ENCODE measurements at places on chromosomes 2 and 18.

- DNase-seq, result no peak
These were observed 4.4 kb downstream of the ACTG2 start for GRCh38 chr2:73897240-73897583.

- no peak for DNase-seq
These were observed 119.0 kb upstream of the ZFP36L2 start for GRCh38 chr2:43345391-43345813.

DNA sequence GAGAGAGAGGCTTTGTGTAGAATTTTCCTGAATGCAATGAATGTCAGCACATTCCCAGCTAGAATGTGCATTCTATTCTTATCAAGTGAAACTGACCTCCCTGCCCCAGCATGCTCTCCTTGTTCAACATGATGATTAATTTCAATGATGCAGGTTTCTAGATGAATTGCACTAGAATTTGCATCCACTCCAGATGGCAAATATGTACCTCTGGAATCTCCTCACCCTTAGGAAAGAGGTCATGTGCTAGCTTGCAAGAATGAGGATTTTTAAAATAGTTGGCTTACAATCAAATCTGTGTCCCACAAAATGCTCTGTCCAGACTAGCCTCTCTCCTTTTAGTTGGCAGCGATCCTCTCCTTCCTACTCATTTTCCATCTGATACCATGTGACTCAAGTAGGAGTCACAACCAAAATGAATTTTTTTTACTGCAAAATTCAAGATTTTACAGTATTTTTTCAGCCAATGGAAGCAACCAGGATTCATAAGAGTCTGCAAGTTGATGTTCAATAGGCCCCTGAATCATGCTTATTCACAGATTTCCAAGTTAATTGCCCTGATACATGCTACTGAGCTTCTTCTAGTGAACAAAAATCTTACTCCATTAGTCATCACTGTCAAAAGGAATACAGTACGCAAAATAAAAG, 21.0 kb upstream of the STAT4 start:
- no peak for DNase-seq

- no peak for DNase-seq
These were observed 104.5 kb downstream of the MMADHC start for GRCh38 chr2:149483004-149483605.

GRCh38 chr18:23619388-23619881, 33.1 kb upstream of the NPC1 start:
- no peak for DNase-seq

DNA sequence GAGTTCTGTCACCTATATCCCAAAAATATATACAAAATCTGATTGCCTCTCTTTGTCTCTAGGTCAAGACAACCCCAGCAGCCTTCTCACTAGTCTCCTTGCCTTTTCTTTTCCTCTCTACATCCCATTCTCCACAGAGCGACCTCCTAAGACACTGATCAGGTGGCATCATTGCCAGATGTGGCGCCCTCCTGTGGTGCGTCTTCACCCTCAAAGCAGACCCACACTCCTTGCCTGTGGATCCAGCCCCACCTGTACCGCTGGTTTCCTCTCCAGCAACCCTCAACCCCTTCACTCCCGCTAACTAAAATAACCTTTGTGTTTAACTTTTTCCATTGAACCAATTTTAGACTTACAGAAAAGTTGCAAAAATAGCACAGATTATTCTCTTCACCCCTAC, 273.3 kb downstream of the GLI2 start:
- DNase-seq, result no peak

DNA sequence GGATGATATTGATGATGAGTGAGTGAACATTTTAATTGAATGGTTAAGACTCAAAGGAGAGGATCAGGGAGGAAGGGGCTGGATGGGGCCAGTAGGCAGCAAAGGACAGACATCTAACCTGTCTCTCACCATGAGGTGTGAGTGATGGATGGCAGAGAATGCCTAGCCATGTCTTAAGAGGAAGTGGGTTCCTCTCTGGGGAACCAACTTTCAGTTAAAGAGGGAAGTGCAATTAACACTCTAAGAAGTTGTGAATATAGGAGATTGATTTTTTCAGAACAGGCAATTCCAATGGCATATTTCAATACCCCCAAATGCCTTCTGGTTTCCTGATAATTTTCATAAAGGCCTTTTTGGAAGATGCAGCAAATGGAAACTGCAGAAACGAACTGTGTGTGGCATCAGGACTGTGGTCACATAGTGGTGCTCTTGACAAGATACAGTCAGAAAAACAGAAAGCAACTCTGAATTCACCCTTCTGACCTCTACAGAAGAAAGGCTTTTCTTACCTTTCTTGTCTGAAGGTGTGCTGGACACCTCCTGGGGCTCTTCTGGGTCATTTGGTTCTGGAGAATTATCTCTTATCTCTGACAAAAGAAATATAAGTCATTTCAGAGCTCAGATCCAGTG, 10.2 kb downstream of the SP110 start:
- DNase-seq, result no peak

GRCh38 chr2:12277241-12278034, 439.3 kb upstream of the TRIB2 start:
- DNase-seq, result no peak

DNA sequence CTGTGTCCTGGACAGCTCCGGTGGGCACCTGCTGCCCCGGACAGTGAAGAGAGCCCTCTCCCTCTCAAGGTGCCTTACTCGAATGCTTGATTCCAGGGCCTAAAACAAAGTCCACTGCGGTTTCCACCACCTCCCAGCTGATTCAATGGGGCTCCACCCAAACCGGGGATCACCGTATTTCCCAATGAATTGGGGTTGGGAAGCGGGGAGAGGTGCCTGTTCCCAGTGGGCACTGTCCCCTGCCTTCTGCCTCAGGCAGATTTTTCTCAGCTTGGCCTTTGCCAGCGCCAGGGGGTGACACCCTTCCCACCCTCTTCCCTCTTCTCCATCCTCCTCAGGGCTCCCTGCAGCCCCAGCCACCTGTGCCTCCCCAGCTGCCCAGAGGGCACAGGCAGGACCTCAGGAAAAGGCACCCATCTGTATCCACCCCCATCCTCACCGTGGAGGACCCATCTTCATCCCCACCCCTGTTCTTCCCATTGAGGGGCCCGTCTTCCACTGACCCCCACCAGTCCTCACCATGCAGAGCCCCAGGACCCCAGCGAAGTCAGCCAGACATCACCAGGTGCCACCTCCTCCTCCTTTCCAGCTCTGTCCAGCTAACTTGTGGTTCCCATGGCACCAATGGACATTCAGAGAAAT, 66.7 kb upstream of the HPCAL1 start:
- DNase-seq, result no peak

DNA sequence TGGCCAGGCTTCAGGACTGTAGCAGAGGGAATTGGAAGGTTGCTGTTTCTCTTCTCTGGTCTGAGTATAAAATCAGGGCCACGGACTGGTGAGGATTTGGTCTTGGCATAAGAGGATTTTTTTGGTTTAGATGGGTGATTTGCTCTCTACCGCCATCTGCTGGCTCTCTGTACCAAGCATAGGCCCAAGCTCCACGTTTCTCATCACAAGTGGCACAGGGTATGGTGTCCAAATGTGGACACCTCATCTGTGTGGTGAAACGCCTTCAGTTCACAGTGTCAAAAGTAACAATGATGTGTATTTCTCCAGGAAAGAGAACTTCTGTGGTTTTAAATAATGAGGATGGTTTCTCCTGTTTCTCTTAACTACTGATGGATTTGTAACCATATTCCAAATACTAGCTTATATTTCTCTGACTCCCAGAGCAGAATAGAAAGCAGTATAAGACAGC, 115.1 kb downstream of the EML6 start:
- peak; percentile 8 for DNase-seq

GRCh38 chr2:232838406-232838874, 31.6 kb upstream of the SNORC start:
- no peak for DNase-seq

DNA sequence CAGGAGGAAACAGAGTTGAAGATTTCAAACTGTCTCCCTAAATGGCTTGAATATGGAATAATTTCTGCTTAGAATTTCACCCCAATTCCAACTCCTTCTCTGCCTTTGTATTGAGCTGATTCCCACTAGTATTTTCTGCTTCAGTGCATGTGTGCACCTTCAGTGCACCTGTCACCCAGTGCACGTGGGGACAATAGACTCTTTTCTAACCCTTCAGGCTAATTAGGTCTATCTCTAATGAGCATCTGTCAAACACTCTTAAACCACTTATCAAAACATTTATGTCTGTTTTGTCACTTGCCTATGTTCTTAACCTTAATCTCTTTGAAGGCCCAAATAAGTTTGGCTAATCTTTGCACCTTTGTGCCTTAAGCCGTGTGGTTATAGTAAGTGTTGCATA, 232.0 kb upstream of the NETO1 start:
- DNase-seq, result peak; percentile 70

GRCh38 chr2:235661167-235661937, 167.5 kb downstream of the AGAP1 start:
- no peak for DNase-seq

DNA sequence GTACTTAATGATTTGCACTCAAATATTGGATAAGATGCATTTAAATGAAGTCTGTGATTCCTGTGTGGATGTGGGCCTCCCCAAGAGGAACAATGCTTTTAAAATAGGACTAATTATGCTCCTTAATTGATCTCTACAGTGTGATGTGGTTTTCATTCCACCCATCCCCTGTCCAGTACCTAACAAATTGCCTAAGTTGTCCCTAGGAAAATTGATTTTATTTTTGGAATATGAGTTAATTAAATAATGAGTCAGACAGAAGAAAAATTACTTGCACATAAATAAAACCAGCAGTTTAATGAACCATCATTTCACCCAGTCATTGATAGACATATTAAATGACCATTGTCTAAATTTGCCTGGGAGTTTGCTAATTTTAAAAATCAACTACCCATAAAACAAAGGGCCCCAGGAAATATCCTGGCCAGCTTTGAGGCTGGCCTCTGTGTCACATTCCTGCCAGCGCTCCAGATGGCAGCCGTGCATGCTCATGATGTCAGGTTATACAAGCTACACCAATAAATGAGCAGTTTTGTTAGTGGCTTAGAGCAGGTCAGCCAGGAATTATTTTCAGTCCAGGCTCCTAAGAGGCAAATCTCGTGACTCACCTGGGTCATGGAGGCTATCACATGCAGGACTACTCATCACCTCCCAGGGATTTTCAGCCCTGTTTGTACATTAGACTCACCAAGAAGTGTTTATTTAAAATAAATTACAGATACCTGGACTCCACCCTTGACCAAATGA, 31.9 kb downstream of the ABHD3 start:
- DNase-seq, result no peak

DNA sequence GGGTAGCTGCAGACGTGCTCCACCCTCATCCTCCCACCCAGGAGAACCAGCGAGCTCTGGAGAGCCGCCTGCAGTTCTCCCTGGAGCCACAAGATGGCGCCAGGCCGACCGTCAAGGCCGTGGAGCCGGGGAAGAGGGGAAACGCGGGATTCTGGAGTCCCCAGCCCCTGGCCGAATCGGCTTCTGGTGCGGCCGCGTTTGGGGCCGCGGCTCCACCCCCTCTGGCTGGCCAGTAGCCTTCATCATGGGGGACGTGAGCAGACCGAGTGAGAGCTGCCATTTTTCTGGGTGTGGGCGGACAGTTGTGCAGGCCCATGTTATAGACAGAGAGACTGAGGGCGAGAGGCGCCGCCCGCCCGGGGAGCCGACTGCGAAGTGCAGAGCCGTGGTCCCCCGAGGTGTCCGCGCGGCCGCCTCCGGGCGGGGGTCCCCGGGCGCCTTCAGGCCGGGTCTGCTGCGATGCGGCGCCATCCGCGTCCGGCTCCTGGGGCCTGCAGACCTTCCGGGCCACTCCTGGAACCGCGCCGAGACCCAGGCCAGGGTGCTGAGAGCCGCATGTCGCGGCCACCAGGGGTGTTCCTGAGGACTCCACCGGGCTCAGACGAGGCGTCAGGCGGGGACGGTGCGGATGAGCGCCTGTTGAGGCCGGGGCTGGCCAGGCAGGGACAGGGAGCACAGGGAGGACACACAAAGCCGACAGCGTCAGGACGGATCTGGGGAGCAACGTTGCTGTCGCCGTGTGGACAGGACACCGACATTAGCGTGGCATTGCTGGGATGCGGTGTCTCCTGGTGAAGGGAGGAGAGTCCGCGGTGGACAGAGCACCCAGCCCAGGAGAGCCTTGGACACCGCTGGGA, 418.2 kb upstream of the HS6ST1 start:
- no peak for DNase-seq

GRCh38 chr2:216802516-216803215, 57.2 kb downstream of the TNP1 start:
- no peak for DNase-seq

- no peak for DNase-seq
These were observed 75.2 kb upstream of the NRP2 start for GRCh38 chr2:205607146-205607545.

- no peak for DNase-seq
These were observed 571.2 kb upstream of the TNP1 start for GRCh38 chr2:217430916-217431576.

- DNase-seq, result no peak
These were observed 52.8 kb downstream of the SLC4A1AP start for GRCh38 chr2:27716301-27717069.

DNA sequence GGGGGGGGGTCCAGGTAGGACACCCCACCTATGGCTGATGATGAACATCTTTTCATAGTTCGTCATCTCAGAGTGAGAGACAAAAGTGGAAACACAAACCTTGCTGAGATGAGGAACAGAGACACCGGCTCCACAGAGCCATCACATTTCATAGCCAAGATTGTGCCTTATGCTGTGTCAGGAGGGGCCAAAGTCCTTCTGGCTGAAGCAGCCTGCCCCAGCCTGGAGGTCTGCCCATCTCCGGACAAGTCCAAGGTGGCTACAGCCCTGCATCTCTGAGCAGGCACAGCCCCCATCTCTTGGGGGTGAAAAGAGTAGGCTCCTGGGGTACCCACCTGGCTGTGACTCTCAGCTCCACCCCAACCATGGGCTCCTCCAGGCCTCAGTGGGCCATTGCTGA, 70.3 kb downstream of the ZBTB7C start:
- no peak for DNase-seq

DNA sequence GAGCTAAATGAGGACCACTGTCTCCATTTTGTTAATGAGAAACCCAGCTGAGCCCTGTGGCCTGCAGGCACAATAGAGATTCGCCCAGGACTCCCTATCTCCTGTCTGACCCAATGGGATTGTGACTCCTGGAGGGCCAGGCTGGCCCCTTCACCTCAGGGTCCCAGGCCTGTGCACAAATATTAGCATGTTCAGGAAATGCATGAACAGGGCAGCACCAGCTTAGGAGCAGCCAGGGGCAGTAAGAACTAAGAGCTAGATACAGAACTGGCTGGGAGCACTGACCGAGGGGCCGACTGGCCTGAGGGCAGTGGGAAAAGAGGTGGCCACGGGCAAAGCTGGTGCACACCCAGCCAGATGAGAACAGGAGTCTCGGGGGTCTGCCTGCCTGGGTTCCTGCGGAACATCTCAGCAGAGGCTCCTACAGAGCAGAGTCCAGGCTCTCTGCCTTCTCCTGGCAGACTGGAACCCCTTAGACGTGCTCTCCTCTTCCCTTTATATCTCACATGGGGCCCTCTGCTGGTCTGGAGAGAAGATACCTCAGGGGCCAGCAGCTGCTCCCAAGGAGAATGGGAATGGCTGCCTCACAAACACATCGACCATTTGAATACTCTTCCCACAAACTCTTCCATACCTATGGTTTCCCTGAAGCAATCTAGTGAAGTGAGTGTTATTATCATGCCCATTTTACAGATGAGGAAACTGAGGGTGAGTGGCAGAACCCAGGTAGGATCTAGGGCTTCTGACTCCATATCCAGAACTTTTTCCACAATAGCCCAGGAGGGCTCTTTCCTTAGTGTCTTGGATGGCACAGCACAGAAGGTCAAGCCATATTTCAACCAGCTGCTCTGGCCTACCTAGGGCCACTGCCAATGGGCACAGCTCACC, 77.6 kb upstream of the OTOF start:
- no peak for DNase-seq

- DNase-seq, result no peak
These were observed 82.8 kb downstream of the ZNF516 start for GRCh38 chr18:76412010-76412817.

GRCh38 chr18:22800551-22800951, 132.6 kb upstream of the RBBP8 start:
- no peak for DNase-seq

All from NCI-H1105 (cell line).